ENCODE measurements at places on chromosomes 1 and 21.

DNA sequence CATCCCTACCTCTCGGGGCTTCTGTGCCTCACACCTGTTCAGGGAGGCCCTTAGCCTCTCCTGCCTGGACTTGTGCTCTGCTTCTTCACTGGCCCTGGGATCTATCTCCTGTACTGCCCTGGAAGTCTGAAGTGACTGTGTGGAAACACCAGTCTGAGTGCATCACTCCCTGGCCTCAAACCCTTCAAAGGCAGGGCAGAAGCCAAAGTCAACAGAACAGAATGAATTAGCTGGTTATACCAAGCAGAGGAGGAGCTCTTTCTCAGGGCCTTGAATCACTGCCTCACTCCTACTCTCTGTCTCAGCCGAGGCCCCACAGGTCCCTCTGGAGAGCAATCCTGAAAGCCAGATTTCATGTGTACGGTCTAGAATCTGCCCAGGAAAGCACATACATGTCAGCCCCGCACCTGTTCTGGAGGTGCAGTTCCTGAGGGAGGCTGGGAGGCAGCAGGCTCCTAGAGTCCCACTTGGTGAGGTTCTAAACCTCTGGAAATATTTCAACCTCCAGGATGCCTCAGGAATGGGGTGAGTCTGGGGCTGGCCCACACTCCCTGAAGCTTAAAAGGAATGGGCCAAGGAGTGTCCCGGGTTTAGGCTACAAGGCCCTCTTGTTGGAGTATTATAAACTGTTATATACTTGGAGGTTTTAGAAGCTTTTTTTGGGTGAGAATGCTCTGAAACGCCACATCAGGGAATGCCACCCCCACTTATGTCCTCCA, 98.3 kb downstream of the ABCA4 start:
- no peak for DNase-seq

DNA sequence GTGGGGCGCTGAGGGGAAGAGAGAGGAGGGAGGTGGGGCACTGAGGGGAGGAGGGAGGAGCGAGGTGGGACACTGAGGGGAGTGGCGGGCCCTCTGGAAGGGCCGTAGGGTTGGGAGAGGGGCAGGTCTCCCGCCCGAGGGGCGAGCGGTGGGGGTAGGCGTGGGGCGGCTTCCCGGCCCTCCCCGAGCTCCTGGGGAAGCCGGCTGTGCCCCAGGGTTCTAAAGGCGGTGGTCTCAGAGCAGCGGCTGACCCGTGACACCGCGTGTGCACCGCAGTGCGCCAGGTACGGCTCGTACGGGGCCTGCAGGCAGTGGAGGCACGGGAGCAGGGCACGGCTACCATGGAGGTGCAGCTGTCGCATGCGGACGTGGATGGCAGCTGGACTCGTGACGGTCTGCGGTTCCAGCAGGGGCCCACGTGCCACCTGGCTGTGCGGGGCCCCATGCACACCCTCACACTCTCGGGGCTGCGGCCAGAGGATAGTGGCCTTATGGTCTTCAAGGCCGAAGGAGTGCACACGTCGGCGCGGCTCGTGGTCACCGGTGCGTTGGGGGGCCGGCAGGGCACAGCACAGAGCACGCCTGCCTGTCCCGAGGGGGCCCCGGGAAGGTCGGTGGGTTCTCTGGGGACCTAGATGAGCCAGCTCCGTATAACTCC, 68.5 kb downstream of the OBSCN start:
- DNase-seq, result no peak

GRCh38 chr21:16983420-16983819, 529.4 kb upstream of the CXADR start:
- DNase-seq, result no peak

DNA sequence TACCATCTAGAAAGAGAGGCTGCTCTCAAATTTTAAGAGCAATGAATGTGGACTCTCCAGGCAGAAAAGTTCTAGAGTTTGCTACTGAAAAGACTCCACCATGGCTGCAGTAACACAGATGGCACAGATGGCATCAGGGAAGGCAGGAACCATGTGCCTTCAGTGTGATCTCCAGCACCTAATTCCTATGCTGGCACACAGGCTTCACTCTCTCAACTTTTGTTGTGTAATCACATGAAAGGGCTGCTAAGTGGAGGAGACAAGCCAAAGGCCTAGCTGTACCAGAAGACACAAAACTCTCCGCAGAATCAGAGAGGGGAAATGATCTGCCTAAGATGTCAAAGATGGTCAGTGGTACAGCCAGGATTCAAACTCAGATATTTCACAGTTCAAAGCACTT, 31.1 kb downstream of the ERI3 start:
- no peak for DNase-seq

- no peak for DNase-seq
These were observed 69.7 kb downstream of the NOS1AP start for GRCh38 chr1:162139211-162139610.

- DNase-seq, result no peak
These were observed 243.2 kb upstream of the NR5A2 start for GRCh38 chr1:199784138-199784895.

GRCh38 chr1:155884982-155885381, 25.6 kb downstream of the SYT11 start:
- no peak for DNase-seq

- DNase-seq, result no peak
These were observed 36.2 kb upstream of the CSF1 start for GRCh38 chr1:109874445-109874844.

DNA sequence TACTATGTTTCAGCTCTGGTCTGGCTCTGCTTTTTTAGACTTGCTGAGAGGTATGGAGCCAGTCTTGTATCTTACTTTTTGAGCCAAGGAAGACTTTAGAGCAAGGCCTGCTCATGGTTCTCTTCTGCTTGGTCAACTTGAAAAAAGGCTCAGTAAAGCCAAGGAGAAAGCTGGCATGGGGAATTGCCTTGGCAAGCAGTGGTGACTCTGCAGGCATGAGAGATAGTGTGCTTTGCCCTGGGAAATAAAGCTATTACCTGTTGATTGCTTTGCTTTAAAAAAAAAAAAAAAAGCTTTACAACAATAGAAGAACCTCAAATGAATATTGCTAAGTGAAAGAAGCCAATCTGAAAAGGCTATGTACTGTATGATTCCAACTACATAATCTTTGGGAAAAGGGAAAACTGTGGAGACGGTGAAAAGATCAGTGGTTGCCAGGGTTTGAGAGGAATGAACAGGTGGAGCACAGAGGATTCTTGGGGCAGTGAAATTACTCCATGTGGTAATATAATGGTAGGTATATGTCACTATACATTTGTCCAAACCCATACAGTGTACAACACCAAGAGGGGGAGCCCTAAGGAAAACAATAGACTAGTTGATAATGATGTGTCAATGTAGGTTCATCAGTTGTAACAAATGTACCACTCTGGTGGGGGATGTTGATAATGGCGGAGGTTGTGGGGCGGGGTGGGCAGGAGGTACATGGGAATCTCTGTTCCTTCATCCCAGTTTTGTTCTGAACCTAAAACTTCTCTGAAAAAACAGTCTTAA, 87.6 kb downstream of the HMCN1 start:
- no peak for DNase-seq

DNA sequence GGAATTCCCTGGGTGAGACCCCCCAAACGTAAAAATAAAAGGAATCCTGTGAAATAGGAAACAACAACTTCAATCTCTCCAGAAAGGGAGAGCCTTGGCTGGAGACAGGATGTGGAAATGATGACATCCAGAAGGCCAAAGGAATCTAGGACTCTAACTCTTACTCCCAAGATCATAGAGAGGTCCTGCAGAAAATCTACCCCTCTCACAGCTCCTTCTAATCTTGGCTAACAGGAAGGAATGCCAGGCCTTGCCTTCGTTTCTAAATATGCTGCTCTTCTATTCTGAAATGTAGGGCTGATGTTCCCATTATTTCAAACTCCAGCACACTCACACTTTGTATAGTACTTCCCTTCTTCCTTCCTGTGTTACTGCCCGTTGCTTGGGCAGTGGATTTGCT, 40.7 kb downstream of the ARHGEF11 start:
- no peak for DNase-seq

DNA sequence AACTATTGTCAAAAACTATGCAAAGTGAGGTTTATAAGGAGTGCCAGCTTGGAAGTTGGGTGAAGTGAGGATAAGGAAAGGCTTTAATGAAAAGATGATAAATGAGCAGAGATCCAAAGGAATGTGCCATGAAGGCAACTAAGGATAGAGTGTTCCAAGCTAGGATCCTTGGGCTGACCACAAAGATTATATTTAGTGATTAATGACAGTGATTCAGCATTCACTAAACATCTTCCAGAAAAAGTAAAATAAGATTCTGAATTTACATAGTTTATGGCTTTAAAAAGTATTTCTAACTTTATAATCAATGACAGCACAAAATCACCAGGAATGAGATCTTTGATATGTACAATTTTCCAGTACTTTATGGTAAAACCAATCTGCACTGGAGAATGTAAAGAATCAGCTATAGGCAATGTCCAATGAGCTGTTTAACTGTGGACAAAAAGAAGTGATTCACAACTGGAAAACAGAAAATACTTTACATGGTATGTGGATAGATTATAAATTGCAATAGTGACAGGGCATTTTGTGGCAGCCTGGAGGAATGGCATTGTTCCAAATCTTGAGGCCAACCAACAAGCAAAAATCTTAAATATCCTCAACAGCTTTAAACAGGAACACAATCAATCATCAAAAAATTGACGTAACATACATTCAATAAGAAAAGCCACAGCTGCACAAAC, 91.2 kb upstream of the KCTD3 start:
- DNase-seq, result no peak

- no peak for DNase-seq
These were observed 29.3 kb upstream of the COL6A2 start for GRCh38 chr21:46068516-46069079.

DNA sequence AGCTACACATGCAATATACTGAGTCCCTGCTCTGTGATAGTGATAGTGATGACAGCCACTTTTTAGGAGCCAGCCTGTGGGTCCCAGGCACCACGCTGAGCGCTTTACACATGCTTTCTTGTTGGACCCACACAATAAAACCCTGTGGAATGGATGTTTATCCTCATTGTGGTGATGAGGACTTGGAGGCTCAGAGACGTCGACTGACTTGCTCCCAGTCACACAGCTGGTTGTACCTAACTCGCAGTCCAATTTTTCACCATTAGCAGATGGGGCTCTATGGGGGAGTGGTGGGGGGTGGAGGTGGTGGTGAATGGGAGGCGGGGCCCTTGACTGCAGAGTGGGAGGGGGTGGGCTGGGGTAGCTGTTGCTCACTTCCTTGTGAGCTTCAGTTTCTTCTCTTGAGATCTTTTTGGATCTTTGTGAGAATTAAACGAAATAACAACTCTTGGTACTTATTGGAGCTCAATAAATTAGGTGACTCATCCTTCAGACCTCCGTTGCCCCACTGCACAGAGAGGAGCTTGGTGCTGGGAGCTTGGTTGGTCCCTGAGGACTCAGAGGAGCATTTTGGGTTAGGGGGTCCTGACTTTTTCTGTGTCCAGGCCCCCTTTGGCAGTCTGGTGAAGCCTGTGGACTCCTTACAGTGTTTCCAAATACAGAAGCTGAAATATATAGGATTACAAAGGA, 61.8 kb upstream of the CD1D start:
- no peak for DNase-seq

- no peak for DNase-seq
These were observed 75.3 kb upstream of the WDR26 start for GRCh38 chr1:224509907-224510306.

DNA sequence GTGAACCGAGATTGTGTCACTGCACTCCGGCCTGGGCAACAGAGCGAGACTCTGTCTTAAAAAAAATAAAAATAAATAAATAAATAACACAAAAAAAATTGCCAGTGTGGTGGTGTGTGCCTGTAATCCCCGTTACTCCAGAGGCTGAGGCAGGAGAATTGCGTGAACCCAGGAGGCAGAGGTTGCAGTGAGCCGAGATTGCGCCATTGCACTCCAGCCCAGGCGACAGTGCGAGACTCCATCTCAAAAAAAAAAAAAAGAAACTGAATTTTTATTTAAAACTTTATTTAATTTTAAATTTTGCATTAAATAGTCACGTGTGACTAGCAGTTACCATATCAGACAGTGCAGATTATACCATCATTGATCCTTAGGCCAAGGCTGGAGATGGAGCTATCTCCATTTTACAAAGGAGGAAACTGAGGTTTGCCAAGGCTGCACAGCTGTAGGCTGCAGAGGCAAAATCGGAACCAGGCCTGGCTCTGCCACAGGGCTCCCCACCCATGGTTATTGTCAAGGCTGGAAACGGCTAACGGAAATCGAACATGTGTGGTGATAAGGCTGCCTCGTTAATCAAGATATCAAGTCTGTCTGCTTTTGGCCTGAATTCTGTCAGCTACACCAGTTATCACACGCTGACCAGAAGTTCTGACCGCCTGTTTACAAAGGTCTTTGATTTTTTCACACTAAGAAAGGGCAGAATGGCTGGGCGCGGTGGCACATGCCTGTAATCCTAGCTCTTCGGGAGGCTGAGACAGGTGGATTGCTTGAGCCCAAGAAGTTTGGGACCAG, 20.5 kb downstream of the HSPG2 start:
- no peak for DNase-seq

DNA sequence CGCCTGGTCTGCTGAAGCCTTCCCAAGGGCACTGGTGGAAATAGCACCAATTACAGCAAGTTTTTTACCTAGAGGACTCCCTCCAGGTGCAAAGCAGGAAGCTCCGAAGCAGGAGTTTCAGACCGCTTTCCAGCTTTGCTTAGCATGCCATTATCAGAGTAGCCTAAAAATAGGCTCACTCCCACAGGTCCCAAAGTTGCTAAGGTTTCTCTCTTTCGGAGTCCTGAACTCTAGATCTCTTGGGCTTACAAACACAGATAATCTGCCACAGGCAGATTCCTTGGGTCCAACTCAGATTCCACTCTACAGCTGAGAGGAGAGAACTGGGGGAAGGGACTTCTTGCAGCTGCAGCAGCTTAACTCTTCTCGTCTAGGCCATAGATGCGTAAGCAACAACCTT, 22.5 kb downstream of the ZMYND12 start:
- DNase-seq, result no peak

GRCh38 chr1:219342836-219343235, 169.2 kb downstream of the LYPLAL1 start:
- no peak for DNase-seq
